ENCODE measurements at places on chromosomes 1 and 21.

- no peak for DNase-seq
Measured at GRCh38 chr1:199913318-199913717, 114.2 kb upstream of the NR5A2 start.

- DNase-seq: no peak
Measured at GRCh38 chr1:234980291-234980644, 148.4 kb downstream of the TOMM20 start.

- no peak for DNase-seq
Measured at GRCh38 chr1:160637821-160638539, 8.9 kb downstream of the SLAMF1 start.

DNA sequence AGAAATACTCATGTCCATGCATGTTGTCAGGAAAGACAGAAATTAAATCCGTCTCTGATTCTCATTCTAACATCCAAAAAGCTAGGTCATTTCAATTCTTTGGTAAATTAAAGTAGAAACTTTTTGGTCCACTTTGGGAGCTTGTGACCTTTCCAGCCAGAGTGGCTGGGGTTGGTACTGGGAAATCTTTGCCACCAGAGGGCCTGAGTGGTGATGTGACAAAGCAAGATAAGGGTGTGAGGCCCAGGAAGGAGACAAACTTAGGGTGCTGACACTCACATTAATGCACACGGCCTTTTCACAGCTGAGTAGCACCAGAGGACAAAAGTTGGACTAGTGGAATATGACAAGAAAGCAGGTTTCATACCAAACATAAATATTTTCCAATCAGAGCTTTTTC lies 144.3 kb downstream of the DNM3 start:
- no peak for DNase-seq

- no peak for DNase-seq
Measured at GRCh38 chr1:234730475-234730769, 120.4 kb upstream of the IRF2BP2 start.

GRCh38 chr1:233627823-233628222 lies 13.9 kb downstream of the KCNK1 start:
- DNase-seq: no peak

DNA sequence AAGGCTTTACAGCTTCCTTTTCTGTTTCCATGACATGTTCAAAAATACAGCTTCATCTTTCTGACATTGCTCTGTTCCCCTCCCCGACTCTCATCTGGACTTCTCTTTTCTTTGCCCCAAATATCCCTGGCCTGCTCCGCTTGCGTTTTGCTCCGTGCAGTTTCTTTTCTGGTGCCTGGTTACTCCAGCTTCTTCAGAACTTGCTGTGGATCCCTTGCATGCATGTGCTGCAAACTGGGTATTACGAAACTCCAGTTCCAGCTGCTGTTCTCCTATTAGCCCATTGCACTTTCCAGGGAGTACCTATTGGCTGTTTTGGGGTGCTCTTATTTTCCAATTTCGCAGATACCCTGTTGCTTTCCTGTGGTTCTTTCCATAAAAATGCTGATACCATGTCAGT lies 9.9 kb upstream of the NDC1 start:
- no peak for DNase-seq

- DNase-seq: no peak
Measured at GRCh38 chr1:56258371-56258770, 321.0 kb downstream of the PLPP3 start.

GRCh38 chr1:85398391-85399064 lies 66.4 kb downstream of the DDAH1 start:
- no peak for DNase-seq

DNA sequence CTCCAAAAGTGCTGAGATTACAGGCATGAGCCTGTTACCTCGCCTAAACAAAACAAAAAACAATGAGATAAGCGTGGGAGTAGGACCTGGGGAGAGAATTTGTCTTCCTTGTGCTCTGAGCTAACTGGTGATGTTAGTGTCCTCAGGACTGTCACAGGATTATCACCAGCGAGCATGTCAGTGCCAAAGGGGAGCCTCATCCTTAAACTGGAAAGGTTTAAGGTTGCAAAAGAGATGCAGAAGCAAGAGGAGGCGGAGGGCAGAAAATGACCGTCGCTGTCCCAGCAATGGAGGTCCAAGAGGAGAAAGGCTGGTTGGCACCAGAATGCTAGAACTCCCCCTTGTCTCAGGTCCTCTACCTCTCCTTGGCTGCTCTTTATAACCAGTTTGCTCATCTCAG lies 3.9 kb downstream of the SYPL2 start:
- no peak for DNase-seq

DNA sequence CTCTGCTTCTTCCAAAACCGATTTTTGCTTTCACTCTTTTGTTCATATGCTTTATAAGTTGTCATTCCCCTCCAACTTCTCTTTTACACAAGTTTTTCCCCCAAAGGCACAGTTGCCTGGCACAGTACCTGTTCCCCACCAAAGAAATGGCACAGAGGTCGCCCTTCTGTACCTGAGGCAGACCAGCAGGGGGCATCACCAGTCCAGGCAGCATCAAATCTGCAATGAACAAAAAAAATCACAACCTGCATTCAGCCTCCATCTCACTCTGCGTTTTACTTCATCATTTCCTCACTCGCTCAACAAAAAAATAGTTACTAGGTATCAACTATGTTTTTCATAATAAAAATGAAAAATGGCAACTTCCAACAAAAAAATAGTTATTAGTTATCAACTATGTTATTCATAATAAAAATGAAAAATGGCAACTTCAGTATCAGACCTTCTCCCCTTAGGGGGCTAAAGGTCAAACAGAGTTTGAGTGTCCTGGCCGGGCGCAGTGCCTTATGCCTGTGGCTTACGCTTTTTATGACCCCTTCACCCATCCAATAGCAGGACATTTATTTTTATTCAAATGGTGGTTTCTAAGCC lies 4.1 kb downstream of the EIF2D start:
- peak; percentile 59 for DNase-seq

DNA sequence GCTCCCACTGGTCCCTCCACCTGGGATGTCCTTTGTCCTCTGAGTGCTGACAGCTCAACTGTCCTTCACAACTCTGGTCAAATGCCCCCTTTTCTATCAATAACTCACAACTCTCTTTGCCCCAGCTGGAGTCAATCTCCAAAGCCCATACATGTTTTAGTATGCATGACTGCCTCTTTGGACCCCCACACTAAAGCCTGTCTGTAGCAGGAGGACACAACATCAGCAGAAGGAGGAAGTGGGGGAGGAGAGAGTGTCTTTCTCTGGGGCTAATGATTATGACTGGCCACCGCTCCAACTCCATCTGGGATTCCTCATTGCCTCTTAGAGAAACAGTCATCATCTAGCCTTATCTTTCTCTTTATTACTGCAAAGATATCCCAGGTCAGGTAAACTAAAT lies 186.6 kb upstream of the FGGY start:
- no peak for DNase-seq

DNA sequence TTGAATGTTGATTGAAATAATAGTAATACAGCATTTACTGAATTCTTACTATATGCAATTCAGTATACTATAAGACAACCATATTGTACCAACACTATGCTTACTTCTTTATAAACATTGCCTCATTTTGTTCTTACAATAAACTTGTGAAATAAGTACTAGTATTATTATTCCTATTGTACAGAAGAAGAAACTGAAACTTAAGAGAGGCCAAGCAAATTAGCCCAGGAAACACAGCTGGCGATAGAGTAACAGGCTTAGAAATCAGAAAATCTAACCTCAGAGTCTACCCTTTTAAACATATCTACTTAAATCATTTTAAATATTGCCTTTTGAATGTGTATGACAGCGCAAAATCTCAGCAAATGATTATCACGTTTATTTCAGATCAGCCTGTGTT lies 41.7 kb downstream of the FASLG start:
- no peak for DNase-seq

GRCh38 chr1:8435569-8436071 lies 117.7 kb downstream of the SLC45A1 start:
- no peak for DNase-seq

GRCh38 chr1:85427331-85427730 lies 37.6 kb downstream of the DDAH1 start:
- no peak for DNase-seq

DNA sequence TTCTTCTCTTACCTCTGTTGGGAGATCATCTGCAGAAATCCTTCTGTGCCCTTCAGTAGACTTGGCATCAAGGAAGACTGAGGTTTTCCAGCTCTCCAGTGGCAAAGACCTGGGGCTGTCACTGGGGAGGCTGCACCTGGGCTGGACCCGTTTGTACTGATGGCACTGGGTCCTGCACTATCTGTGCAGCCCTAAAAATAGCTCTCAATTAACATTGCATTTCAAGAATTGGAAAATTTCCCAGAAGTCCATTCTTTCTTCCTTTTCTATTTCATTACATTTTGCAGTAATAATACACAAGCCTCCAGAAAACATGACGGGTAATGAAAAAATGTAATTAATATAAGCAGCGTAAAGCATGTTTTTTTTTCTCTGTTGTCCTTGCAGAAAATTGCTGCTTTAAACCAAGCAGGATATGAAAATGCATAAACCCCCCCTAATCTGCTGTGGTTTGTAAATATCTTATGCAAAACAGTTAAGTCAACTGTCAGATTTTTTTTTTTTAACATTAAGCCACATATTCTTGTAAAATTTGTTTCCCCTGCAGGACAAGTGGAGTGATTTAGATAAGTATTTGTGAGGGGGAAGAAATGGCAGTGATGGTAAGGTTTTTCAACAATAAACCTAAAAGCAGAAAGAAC lies 64.9 kb downstream of the LMO4 start:
- no peak for DNase-seq

DNA sequence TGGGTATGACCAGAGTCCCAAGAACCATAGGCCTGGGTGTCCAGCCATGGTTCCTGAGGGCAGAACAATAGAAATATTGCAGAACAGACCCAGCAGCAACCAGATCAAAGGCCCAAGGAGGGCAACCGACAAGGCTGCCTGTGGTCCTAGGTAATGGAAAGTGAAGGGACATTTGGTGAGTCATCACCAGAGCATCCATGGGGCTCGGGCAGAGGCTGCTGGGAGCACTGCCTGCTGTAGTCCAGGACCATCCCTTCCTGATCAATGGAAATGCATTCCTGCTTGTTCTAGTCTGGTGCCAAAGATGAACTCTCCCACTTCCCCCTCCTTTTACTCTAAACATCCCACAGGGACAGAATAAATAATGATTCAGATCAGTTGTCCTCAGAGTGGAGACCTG lies 172.8 kb upstream of the CACNA1E start:
- DNase-seq: no peak

DNA sequence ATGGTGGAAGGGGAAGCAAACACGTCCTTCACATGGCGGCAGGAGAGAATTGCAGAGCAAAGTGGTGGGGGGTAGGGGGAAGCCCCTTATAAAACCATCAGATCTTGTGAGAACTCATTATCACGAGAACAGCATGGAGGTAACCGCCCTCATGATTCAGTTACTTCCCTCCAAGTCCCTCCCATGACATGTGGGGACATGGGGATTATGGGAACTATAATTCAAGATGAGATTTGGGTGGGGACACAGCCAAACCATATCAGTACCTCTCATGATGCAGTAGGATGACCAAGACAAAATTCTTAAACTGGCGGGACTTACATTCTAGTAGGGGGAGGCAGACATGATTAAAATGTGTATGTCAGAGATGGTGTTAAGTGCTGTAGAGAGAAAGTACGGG lies 38.8 kb downstream of the WNT4 start:
- no peak for DNase-seq

GRCh38 chr21:31869750-31870149 lies 3.1 kb upstream of the HUNK start:
- no peak for DNase-seq

DNA sequence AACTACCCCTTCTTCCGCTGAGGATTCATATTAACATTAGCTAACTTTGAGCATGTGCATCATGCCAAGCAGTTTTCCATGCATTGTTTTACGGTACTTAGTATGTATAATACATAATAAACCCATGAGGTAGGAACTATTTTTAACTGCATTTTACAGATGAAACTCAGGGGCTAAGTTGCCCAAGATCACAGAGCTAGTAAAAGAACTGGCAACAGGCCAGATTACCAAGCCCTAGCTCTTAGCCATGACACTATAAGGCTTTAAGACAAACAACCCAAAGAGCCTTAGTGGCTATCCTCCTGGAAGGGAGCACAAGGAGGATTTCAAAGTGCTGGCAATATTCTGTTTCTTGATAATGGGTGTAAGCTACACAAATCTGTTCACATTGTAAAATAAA lies 6.1 kb downstream of the AK2 start:
- DNase-seq: no peak

DNA sequence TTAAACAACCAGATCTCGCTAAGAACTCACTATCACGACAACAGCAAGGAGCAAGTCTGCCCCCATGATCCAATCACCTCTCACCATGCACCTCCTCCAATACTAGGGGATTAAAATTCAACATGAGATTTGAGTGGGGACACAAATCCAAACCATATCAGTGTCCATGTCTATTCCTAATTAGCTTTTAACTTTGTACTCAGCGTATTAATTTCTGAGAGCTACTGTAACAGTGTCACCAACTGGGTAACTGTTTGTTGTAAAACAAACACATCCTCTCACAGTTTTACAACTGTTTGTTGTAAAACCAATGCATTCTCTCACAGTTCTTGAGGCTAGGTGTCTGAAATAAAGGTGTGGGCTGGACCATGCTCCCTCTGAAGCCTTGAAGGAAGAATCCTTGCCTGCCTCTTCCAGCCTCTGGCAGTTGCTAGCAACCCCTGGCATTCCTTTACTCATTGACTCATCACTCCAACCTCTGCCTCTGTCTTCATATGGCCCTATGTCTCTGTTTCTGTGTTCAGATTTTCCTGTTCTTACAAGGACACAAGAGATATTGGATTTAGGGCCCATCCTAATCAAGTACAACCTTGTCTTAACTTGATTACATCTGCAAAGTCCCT lies 121.2 kb downstream of the LTN1 start:
- DNase-seq: no peak

- no peak for DNase-seq
Measured at GRCh38 chr1:233295975-233296322, 424 bp upstream of the PCNX2 start.

- no peak for DNase-seq
Measured at GRCh38 chr1:17725084-17725719, 29.9 kb upstream of the ACTL8 start.

DNA sequence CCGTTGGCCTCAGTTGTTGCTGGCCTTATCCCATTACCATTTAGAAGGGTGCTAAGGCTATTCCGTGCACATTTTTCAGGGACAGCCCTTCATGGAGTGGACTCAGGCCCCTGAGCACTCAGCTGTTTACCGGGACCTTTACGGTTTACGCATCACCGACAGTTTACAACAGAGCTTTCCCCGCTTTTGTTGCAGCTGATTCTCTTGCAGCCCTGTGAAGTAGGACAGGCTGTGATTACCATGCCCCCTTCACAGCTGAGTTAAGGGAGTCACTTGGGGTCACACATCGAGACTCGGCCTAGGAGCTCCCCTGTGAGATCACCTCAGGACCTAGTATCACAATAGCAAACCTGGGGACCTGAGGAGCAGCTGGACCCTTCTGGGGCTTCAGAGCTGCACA lies 41.9 kb downstream of the PTPRF start:
- no peak for DNase-seq

DNA sequence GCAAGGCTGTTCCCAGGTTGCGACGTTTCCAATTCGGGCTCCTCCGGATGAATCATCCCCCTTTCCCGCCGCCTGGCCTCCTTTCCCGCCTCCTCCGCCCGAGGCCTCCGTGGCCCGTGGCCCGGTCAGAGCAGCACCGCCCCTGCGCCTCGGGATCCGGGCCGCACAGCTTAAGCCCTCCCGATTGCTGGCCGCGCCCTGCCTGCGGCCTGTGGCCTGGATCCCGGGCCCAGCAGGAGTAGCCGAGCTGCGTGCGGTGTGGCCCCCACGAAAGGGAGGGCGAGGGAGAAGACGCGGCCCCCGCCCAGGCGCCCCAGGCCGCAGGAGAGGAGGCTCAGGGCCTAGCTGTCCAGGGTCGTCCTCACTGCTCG lies 1.0 kb downstream of the TMEM200B start:
- DNase-seq: no peak

- no peak for DNase-seq
Measured at GRCh38 chr21:17900990-17901385, 81.8 kb upstream of the C21orf91 start.
